Tibial artery (tissue), 4 donors: ENCODE measurements at places on chromosomes 13 and 19.
A peak's percentile ranks its signal among the peaks of the same experiment; 100 is the strongest.

GRCh38 chr19:39053276-39054090 lies 21.1 kb upstream of the FBXO27 start:
- DNase-seq = no peak

- DNase-seq = peak; percentile 48
These were observed 1.6 kb downstream of the DACT3 start for GRCh38 chr19:46659151-46660007.

DNA sequence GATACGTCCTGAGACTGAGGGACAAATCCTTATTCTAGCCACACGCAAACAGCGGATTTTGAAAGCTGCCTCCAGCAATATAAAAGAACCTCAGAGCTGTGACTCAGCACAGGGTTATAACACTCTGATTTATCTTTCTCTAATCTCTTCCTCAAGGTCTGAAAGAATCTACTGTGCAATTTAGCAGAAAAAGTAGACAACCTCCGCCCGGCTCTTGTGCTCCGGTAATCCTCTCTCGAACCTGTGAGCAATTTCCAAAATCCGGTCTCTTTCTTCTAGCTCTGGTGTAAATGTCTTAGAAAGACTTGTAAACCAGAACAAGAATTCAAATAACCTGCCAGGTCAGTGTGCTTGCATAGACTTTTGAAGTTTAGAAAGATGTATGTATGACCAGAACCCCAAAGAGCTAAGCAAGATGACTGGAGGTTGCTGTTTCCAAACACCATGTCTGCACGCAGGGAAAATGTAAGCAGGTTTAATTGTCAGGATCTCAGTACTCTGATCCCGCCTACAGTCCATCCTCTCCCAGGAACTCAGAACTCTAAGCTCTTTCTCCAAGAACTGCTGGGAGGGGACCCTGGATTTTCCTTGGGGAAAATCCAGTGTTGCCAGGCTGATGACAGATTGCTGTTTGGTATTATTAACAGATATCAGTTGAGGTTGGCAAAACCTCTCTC lies 338.1 kb downstream of the RFC3 start:
- DNase-seq = no peak

DNA sequence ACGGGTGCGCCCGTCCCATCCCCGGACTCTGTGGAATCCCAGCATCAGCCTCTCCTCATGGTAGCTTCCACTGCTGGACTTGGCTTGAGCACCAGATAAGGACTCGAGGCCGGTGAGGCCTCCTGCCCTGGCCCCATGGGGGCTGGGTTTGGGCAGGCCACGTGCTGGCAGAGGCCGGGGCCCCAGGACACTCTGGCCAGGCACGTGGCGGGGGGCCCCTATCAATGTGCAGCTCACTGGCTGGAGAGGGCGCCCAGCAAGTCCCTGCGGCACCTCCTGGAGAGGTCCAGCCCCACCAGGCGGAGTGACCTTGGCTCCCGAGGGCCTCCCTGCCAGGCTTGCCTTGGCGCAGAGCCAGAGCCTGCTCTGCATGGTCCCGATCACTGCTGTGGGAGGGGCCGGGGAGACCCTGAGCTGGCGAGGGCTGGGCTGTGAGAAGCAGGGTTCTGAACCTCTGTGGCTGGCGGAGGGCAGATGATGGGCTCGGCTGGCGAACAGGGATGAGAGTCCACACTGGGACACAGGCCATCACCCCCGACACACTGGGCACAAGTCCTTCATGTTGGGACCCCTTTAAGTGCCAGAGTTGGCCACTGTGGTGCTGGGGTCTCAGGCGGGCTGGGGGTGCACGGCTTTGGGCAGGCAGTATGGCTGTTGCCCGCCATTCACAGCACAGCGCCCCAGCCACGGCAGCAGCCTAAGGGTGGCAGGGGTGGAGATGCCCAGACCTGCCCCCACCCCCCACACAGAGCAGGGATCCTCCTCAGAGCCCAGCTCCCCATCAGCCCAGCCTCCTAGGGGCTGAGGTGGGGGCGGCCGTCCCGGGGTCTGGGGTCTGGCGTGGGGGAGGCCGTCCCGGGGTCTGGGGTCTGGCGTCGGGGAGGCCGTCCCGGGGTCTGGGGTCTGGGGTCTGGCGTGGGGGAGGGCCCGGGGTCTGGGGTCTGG lies 19.1 kb downstream of the CEBPG start:
- DNase-seq = peak; percentile 21

GRCh38 chr19:4542896-4543841 lies 3.3 kb upstream of the LRG1 start:
- no peak for DNase-seq

- no peak for DNase-seq
These were observed 86.8 kb upstream of the VSTM2B start for GRCh38 chr19:29439021-29439420.

DNA sequence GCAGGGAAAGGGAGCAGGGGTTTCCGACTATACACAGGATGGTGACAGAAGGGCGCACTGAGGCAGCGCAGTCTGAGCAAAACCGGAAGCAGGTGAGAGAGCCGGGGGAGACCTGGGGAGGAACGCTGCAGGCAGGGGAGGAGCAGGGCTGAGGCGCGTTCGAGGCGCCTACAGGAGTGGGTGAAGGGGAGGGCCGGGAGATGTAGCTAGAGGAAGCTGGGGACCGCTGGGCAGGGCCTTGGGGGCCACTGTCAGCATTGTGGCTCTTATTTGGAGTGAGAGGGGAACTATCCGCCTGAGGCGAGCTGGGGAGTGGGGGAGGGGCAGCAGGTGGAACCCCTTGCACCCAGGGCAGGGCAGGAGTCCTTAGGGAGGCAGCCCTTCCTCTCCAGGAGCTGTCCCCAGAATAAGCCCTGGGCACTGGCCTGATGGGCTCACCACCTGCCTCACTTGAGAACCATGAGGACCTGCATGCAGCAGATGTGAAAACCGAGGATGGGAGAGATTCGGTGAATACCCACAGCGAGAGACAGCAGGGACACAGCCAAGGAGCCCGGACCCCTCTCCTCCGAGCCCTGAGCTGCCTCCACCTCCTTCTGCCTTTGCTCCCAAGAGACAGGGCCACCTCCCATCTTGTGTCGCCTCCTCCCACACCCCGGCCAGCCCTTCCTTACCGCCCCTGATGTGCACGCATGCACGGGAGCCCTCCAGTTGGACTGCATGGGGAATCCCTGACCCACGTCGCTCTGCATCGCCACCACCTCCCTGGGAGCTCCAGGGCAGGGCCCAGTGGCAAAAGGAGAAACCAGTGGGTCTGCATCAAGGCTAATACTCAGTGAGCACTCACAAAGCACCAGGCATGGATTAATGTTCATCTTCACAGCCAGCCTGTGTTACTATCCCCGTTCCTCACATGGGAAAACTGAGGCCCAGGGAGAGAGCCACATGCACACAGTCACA lies 10.3 kb downstream of the AKT2 start:
- DNase-seq = peak; percentile 61

DNA sequence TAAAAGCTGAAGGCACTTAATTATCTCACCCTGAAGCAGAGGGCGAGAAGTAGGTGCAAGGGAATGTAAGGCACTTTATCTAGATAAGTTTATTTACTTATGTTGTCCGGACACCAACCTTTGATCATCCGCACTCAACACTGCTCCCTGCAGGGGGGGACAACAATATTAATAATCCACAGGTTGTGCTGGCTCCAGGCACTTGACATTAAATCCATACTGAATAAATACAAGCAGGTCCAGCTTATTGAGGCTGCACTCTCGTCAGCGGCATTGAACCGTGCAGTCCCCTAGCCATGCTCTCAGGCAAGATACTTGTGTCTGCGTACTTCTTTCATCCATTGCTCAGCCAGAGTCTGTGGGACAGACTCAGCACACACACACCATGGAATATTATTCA lies 374.5 kb upstream of the NBEA start:
- no peak for DNase-seq

DNA sequence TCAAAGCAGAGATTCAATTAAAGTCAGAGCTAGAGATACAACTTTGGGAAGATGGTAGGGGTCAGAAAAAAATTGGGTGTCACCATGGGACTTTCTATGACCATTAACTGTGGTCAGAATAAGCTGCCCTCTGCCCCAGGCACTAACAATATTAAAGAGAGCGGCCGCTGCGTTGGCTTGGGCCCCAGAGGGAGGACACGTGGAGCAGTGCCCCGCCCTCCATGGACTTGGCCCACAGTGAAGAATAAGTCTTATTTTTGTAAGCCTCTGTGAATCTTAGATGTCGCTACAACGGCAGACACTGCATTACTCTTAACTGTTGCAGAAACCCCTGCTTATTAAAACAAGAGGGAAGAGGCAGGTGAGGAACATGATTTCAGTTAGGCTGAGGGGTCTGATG lies 172.7 kb downstream of the UQCRFS1 start:
- DNase-seq = peak; percentile 57

- DNase-seq = no peak
These were observed 151.1 kb downstream of the KLF12 start for GRCh38 chr13:73983109-73983508.

- no peak for DNase-seq
These were observed 172.7 kb downstream of the SPRY2 start for GRCh38 chr13:80168089-80168850.

- no peak for DNase-seq
These were observed 13.7 kb upstream of the SCEL start for GRCh38 chr13:77521595-77522367.

GRCh38 chr13:37138169-37138568 lies 32.7 kb upstream of the CSNK1A1L start:
- no peak for DNase-seq

DNA sequence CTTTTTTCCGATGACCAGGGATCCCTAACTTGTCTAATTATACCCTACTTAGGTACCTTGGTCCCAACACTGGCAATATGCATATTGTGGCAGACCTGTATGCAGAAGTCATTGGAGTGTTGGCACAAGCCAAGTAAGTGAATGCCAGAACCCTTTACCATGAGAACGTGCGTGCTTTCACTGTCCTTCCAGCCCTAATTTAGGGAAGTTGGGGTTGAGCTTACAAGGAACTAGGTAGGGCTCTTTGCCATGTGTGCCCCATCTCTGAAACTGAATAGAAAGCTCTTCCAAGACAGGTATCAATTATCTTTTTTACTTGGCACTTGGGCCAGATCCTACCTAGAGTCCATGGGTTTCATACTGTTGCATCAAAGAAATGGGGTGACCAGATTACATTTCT lies 93.2 kb downstream of the FRY start:
- no peak for DNase-seq

DNA sequence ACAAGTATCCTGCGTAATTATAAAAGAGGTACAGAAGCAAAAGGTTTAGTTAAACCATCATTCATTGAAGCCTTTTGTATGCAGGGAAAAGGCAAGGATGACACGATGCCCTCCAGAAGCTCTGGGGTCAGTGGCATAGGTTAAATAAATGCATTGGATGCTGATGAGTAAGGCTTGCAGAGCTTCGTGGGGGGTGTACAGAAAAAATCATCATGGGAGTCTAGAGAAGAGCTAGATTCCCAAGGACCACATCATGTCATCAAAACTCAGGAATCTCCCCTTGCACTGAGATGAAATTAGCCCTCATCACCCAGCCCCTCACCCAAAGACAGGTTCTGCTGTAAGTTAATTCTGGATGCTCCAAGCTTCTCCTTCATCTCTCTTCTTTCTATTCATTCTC lies 8.3 kb downstream of the FPR1 start:
- DNase-seq = no peak

- no peak for DNase-seq
These were observed 56.5 kb downstream of the KLF2 start for GRCh38 chr19:16380943-16381755.
